ENCODE measurements at places on chromosomes 11 and 22.

DNA sequence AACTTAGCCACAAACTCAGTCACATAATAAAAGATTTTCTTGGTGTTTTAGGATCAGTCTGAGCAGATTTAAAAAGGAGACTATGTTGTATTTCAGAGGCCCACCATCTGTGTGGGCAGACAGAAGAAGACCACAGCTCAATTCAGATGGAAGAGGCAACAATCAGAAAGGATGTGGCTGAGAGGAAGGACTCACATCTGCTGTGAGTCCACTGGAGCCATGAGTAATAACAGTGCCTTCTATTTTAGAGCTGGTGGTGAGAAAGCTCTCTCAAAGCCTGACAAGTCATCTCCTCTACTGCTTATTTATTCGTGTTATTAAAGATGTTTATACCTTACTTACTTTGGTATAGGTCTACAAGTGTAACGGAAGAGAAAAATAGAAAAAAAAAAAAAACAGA is 357.2 kb downstream of the OPCML start:
- no peaks in the 10 kb centered on the region for H3K36me3 ChIP-seq
- no peak for DNase-seq

- no peak overlapping the region for H3K4me3 ChIP-seq
- no peaks in the 10 kb centered on the region for H3K27me3 ChIP-seq
- H3K4me1 ChIP-seq = peaks cover 44% of the 10 kb centered on the region
- no peak for DNase-seq
- peak overlapping the region; percentile 31 for H3K27ac ChIP-seq
- H3K36me3 ChIP-seq = peaks cover 8% of the 10 kb centered on the region
Observed at GRCh38 chr22:17964156-17964555, 60.2 kb downstream of the MICAL3 start.

- peak overlapping the region; percentile 12 for H3K27ac ChIP-seq
- no peaks in the 10 kb centered on the region for H3K36me3 ChIP-seq
- H3K27me3 ChIP-seq = peaks cover 84% of the 10 kb centered on the region
- DNase-seq = no peak
- peaks cover 50% of the 10 kb centered on the region for H3K4me1 ChIP-seq
- peak overlapping the region; percentile 51 for H3K4me3 ChIP-seq
Observed at GRCh38 chr11:114115451-114115928, 56.0 kb downstream of the ZBTB16 start.

- no peaks in the 10 kb centered on the region for H3K4me1 ChIP-seq
- H3K4me3 ChIP-seq = no peak overlapping the region
- no peaks in the 10 kb centered on the region for H3K36me3 ChIP-seq
- no peak for DNase-seq
Observed at GRCh38 chr11:109075976-109076375, 346.0 kb upstream of the C11orf87 start.

- peaks cover 3% of the 10 kb centered on the region for H3K36me3 ChIP-seq
- DNase-seq = no peak
- peak overlapping the region; percentile 50 for H3K27ac ChIP-seq
- H3K4me1 ChIP-seq = peaks cover 5% of the 10 kb centered on the region
Observed at GRCh38 chr22:35330258-35330861, 30.7 kb downstream of the TOM1 start.

DNA sequence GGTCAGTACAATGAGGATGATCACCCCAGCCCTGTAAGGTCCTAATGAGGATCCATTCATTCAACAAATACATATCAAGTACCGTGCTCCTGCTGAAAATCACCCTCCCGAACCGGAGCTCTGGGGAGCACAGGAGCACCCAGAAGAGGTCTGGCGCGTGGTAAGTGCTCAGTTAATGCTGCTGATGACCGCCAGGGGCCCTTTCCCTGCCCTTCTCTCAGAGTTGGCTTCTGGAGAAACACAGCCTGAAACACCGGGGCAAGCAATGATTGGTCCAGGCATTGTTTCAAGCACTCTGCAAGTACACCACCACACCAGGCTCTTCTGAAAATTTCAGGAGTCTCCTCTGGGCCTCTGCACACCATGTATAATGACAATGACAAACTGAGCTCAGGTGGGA is 3.8 kb upstream of the CCDC86 start:
- peaks cover 19% of the 10 kb centered on the region for H3K27me3 ChIP-seq
- no peak overlapping the region for H3K4me3 ChIP-seq
- no peak for DNase-seq
- H3K4me1 ChIP-seq = peaks cover 14% of the 10 kb centered on the region
- H3K36me3 ChIP-seq = no peaks in the 10 kb centered on the region
- no peak overlapping the region for H3K27ac ChIP-seq

DNA sequence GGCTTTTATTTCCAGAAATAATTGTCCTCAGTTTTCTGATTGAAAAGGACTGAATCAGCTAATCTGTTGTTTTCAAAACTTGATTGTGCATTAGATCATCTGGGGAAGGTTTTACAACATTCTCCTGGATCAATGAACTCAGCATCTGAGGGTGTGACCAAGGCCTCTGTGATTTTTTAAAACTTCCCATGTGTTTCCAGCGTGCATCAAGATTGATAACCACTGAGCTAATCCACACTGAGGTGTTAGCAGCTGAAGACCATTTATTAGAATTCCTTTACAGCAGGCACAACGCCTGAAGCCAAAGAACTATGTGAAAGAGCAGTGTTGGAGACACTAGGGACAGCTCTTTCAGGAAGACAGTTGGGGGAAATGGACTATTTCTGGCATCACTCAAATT is 10.2 kb downstream of the VSTM5 start:
- peaks cover 10% of the 10 kb centered on the region for H3K4me1 ChIP-seq
- H3K36me3 ChIP-seq = no peaks in the 10 kb centered on the region

GRCh38 chr11:42812960-42813359 is 498.8 kb upstream of the API5 start:
- no peak overlapping the region for H3K27ac ChIP-seq
- DNase-seq = no peak
- peaks cover 7% of the 10 kb centered on the region for H3K4me1 ChIP-seq
- no peak overlapping the region for H3K4me3 ChIP-seq
- no peaks in the 10 kb centered on the region for H3K36me3 ChIP-seq
- H3K27me3 ChIP-seq = no peaks in the 10 kb centered on the region

- no peaks in the 10 kb centered on the region for H3K36me3 ChIP-seq
- no peak for DNase-seq
- H3K4me1 ChIP-seq = no peaks in the 10 kb centered on the region
- no peak overlapping the region for H3K27ac ChIP-seq
- H3K4me3 ChIP-seq = no peak overlapping the region
- H3K27me3 ChIP-seq = peaks cover 9% of the 10 kb centered on the region
Observed at GRCh38 chr11:13834463-13834862, 128.1 kb upstream of the SPON1 start.

DNA sequence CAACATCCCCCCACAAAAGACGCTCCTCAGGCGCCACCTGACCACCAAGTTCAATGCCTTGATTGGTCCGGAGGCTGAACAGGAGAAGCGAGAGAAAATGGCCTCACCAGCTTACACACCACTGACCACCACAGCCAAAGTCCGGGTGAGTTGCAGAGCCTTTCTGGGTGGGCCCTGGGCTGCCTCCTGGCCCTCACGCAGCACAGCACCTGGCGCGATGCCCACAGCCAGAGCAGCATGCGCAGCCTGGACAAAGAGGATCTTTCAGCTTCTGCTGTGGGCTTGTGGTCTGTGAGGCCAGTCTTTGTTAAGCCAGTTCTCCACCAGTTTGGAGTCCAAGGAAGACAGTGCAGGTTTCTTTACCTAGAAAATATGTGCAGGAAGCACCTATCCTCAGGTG is 21.6 kb downstream of the CYB5R2 start:
- H3K4me1 ChIP-seq = peaks cover 7% of the 10 kb centered on the region
- H3K27ac ChIP-seq = no peak overlapping the region
- H3K27me3 ChIP-seq = no peaks in the 10 kb centered on the region
- no peak for DNase-seq

- H3K4me1 ChIP-seq = peaks cover 21% of the 10 kb centered on the region
- H3K27ac ChIP-seq = no peak overlapping the region
- no peaks in the 10 kb centered on the region for H3K27me3 ChIP-seq
- DNase-seq = no peak
Observed at GRCh38 chr11:12356944-12357655, 20.3 kb upstream of the PARVA start.

DNA sequence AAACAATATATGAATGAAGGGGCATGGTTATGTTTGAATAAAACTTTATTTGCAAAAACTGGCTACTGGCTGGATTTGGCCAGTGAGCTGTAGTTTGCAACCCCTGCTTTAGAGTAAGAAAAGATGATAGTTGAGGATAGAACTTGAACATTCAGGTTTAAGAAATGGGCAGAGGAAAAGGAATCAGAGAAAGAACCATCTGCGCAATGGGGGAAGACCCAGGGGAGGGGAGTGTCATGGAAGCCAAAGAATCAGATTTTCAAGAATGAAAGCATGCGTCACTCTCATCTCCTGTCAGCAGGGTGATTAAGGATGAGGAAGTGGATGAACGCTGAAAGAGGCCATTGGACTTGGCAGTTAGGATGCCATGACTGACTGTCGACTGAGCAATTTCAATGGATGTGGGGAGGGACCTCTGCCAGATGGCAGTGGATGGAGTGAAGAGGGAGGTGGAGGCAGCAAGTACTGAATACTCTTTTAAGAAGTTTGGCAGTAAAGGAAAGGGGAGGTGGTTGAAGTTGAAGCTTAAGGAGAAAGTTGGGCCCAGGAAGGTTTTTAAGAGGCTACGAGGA is 21.2 kb downstream of the FAT3 start:
- no peak for DNase-seq
- no peak overlapping the region for H3K27ac ChIP-seq
- peaks cover 9% of the 10 kb centered on the region for H3K4me1 ChIP-seq

GRCh38 chr11:99522467-99523173 is 501.9 kb downstream of the CNTN5 start:
- DNase-seq = no peak
- H3K27me3 ChIP-seq = no peaks in the 10 kb centered on the region
- no peak overlapping the region for H3K27ac ChIP-seq
- no peaks in the 10 kb centered on the region for H3K4me1 ChIP-seq
- no peaks in the 10 kb centered on the region for H3K36me3 ChIP-seq

DNA sequence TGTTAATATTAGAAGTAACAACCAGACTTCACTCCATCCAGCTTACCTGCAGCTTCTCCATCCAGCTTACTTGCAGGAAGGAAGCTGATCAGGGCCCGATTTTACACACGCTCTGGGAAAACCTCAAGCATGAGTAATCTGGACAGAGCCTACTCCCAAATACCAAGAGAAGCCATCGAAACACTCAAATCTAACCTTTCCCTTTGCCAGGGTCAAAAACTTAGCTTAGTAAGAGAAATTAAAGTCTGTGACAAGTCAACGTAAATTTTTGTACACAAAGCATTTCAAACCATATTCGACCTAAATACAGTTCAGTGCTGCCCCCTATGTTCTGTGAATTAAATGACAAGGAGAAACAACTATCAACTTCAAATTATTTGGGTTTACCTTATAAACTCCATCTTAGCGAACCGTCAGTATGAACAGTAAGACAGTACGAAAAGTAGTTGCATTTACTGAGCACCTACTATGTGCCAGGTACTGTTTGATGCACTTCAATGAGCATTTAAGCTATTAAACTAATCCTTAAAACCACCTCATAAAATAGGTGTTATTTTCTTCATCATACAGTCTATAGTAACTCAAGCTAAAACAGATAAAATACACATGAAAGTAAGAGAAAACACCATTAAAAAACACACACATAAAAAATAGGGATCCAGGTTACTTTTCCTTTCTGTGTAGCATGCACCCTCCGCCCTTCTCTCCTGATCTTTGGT is 36.9 kb downstream of the ARFGAP3 start:
- DNase-seq = no peak
- H3K4me3 ChIP-seq = no peak overlapping the region
- H3K27ac ChIP-seq = peak overlapping the region; percentile 88
- H3K4me1 ChIP-seq = peaks cover 4% of the 10 kb centered on the region
- no peaks in the 10 kb centered on the region for H3K27me3 ChIP-seq

DNA sequence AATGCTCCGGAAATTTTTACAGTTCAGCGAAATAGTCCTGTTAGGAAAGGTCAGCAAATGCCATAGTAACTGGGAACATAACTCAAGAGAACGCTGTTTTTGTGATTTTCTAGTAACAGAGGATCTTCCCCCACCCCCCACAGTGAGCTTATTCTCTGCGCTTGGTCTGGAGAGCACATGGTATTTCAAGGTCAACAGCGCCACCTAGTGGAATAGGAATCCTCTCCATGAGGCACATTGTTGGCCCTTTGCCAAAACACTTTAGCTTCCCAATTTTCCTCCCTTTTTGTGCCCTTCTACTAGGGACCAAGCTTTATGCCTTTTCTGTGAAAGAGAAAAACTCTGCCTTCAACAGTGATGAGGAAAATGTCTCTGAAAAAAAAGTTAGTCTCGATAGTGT is 13.2 kb upstream of the OR4C12 start:
- H3K4me1 ChIP-seq = no peaks in the 10 kb centered on the region
- DNase-seq = no peak
- no peaks in the 10 kb centered on the region for H3K27me3 ChIP-seq
- H3K36me3 ChIP-seq = no peaks in the 10 kb centered on the region

DNA sequence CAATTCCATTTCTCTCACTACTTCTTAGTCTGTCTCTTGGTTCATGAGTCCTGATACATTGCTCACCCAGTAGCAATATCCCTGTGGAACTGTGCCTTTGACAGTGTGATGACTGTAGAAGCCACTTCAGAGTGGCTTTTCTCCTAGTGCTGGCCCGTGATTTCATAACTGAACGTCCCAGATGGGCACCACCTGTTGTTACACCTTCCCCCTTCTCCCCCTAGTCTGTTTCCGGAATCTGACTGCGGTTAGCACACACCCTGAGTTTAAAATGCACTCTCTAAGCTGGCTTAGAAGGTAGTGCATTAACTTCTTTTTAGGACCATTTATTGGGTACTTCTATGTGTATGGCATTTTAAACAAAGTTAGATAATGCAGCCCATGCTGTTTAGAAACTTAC is 83.0 kb downstream of the ALX4 start:
- H3K4me3 ChIP-seq = no peak overlapping the region
- peaks cover 6% of the 10 kb centered on the region for H3K36me3 ChIP-seq
- H3K4me1 ChIP-seq = peaks cover 20% of the 10 kb centered on the region
- no peak overlapping the region for H3K27ac ChIP-seq

GRCh38 chr11:86715611-86716010 is 43.2 kb upstream of the ME3 start:
- DNase-seq = no peak
- H3K27ac ChIP-seq = no peak overlapping the region
- no peaks in the 10 kb centered on the region for H3K27me3 ChIP-seq
- H3K36me3 ChIP-seq = no peaks in the 10 kb centered on the region
- no peak overlapping the region for H3K4me3 ChIP-seq
- peaks cover 14% of the 10 kb centered on the region for H3K4me1 ChIP-seq

All from type B pancreatic cell (in vitro differentiated cells).